ENCODE measurements at places on chromosomes 6 and 20. TPM values are rescaled to one million over a fixed set of nuclear protein-coding genes. Genes with fewer than 3 reads are reported as not detected.

SYNJ2 gene
- 22.5 TPM for total RNA-seq

RBM24 gene
- 3.1 TPM for total RNA-seq

DEFB132 gene
- total RNA-seq, result not detected

RSPH4A gene
- total RNA-seq, result 0.18 TPM

SLC17A5 gene
- total RNA-seq, result 13.6 TPM

SPINT3 gene
- not detected for total RNA-seq

WFDC2 gene
- total RNA-seq, result 4.1 TPM

GCNT2 gene
- 2.6 TPM for total RNA-seq

POM121L2 gene
- total RNA-seq, result not detected

LRRC73 gene
- 1.2 TPM for total RNA-seq

CEP162 gene
- 17.0 TPM for total RNA-seq

MUC21 gene
- total RNA-seq, result 0.18 TPM

SMLR1 gene
- not detected for total RNA-seq

RNF217 gene
- total RNA-seq, result 43.5 TPM

NKX2-2 gene
- total RNA-seq, result not detected

TRAPPC3L gene
- total RNA-seq, result 0.22 TPM

ZNF133 gene
- 16.7 TPM for total RNA-seq

NEDD9 gene
- total RNA-seq, result 55.4 TPM

PRRT1 gene
- 6.1 TPM for total RNA-seq

CEP250 gene
- total RNA-seq, result 39.1 TPM

CLPSL2 gene
- not detected for total RNA-seq

TNFRSF6B gene
- 6.1 TPM for total RNA-seq

TFAP2C gene
- 0.31 TPM for total RNA-seq

MAFB gene
- 38.6 TPM for total RNA-seq

TBPL1 gene
- 18.5 TPM for total RNA-seq

NPEPL1 gene
- total RNA-seq, result 47.5 TPM

TRIM40 gene
- total RNA-seq, result not detected

OPN5 gene
- total RNA-seq, result not detected

MYBL2 gene
- 0.40 TPM for total RNA-seq

KIFC1 gene
- total RNA-seq, result 1.5 TPM

HEY2 gene
- 4.3 TPM for total RNA-seq

TPBG gene
- total RNA-seq, result 15.5 TPM

KIF25 gene
- total RNA-seq, result 1.6 TPM

ADGB gene
- 0.31 TPM for total RNA-seq

B3GAT2 gene
- not detected for total RNA-seq

TAP2 gene
- 26.3 TPM for total RNA-seq

PRDM1 gene
- total RNA-seq, result 15.9 TPM

RIPPLY2 gene
- 0.80 TPM for total RNA-seq
